ENCODE measurements at places on chromosomes 4 and X.

GRCh38 chr4:5707778-5708448, 446 bp downstream of the EVC2 start:
- H3K36me3 ChIP-seq: no peaks in the 10 kb centered on the region
- H3K27me3 ChIP-seq: peaks cover 61% of the 10 kb centered on the region
- DNase-seq: no peak
- H3K27ac ChIP-seq: no peak overlapping the region
- H3K4me3 ChIP-seq: no peak overlapping the region
- H3K4me1 ChIP-seq: peaks cover 7% of the 10 kb centered on the region

- no peak for DNase-seq
- no peaks in the 10 kb centered on the region for H3K36me3 ChIP-seq
- no peaks in the 10 kb centered on the region for H3K4me1 ChIP-seq
- H3K27me3 ChIP-seq: no peaks in the 10 kb centered on the region
These were observed 213.8 kb upstream of the FGF13 start for GRCh38 chrX:138925330-138925729.

GRCh38 chrX:69309074-69309792, 144.0 kb upstream of the PJA1 start:
- peaks cover 17% of the 10 kb centered on the region for H3K27me3 ChIP-seq
- H3K36me3 ChIP-seq: no peaks in the 10 kb centered on the region
- no peaks in the 10 kb centered on the region for H3K4me1 ChIP-seq
- no peak for DNase-seq

- H3K36me3 ChIP-seq: no peaks in the 10 kb centered on the region
- DNase-seq: no peak
- peaks cover 26% of the 10 kb centered on the region for H3K4me1 ChIP-seq
- H3K27ac ChIP-seq: no peak within 1 kb of the TSS
- no peaks in the 10 kb centered on the region for H3K27me3 ChIP-seq
- H3K4me3 ChIP-seq: peak within 1 kb of the TSS; percentile 34
These were observed at the start of gene TRIM2 for GRCh38 chr4:153204247-153204671. Gene TRIM2, plus strand, starts transcription at chr4:153204443. Its CDS starts 88 bp downstream, at chr4:153204531.

DNA sequence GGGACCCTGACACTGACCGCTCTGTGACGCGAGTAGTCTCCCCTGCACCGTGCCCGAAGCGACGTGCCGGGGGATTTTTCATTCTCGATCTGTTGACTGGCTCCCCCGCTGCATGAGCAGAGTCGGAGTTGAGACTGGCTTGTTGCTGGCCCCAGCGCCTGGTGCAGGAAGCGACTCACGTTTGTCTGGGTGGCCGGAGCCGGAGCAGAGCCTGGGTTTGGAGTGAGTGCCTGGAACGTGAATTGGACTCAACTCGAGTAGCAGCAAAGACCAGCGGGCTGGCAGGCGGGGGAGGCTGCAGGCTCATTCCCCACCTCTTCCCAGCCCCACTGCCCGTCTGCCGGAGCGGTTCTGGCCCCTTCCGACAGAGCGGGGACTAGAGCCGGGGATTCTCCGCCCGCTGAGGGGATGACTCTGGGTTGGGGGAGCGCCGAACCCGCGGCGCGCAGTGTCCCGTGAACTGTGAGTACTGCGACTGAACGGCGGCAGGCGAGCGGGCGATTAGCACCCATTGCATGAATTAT, 554 bp downstream of the PCDH7 start:
- H3K27me3 ChIP-seq: peaks cover 81% of the 10 kb centered on the region
- peaks cover 1% of the 10 kb centered on the region for H3K36me3 ChIP-seq
- H3K4me3 ChIP-seq: peak overlapping the region; percentile 47
- no peak overlapping the region for H3K27ac ChIP-seq
- H3K4me1 ChIP-seq: peaks cover 28% of the 10 kb centered on the region

- no peak for DNase-seq
- H3K4me3 ChIP-seq: peak overlapping the region; percentile 59
- H3K4me1 ChIP-seq: peaks cover 28% of the 10 kb centered on the region
These were observed 3.4 kb upstream of the PCDH7 start for GRCh38 chr4:30716681-30717207.

DNA sequence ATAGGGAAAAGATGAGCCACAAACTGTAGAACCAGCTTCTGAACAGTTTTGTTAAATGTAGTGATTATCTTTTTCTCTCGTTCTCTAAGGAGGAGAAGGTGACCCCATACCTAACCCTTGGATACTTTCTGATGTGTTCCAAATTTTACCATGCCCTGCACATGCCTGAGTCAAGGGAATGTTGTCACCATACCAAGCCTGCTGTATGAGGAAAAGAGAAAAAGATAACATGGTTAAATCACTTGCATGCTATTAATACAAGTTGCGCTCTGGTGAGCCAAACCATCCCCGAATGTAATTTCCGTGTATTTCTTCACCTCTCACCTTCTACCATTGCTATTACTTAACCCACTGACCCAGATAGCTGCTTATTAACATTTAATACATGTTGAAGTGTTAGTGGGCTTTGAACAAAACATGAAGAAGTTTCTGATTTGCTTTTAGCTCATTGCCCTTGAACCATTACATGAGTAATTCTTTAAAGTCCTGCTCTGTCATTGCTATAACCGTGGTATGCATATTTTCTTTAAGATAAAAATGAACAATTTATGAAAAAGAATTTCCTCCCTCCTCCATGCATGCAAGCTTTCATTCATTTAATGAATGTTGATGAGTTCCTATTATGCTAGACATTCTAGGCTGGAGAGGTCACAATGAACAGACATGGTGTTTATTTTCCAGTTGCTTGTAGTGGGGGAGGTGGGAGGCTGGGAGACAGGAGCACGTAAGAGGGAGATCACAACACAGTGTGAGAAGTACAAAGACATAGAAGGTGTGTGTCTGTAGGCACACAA, 13.6 kb upstream of the KIT start:
- H3K27ac ChIP-seq: no peak overlapping the region
- peaks cover 2% of the 10 kb centered on the region for H3K4me1 ChIP-seq
- H3K27me3 ChIP-seq: no peaks in the 10 kb centered on the region
- H3K36me3 ChIP-seq: no peaks in the 10 kb centered on the region

All from activated naive CD8-positive, alpha-beta T cell treated with anti-CD3 and anti-CD28 coated beads for 36 hours (primary cell).